Gastroesophageal sphincter (tissue), 4 donors: ENCODE measurements at places on chromosomes 5 and 9. TPM values are rescaled to one million over a fixed set of nuclear protein-coding genes. Genes with fewer than 3 reads are reported as not detected.

The CTNNAL1 gene
- total RNA-seq: 66.3 TPM

The ITGA2 gene
- 1.5 TPM for total RNA-seq

The TSSK1B gene
- total RNA-seq: not detected

The ZDHHC11 gene
- total RNA-seq: 2.3 TPM

The FOXE1 gene
- total RNA-seq: 0.79 TPM

The LCN1 gene
- total RNA-seq: not detected
